Non-pigmented ciliary epithelial cell (primary cell): ENCODE measurements at places on chromosomes 1 and 21.

DNA sequence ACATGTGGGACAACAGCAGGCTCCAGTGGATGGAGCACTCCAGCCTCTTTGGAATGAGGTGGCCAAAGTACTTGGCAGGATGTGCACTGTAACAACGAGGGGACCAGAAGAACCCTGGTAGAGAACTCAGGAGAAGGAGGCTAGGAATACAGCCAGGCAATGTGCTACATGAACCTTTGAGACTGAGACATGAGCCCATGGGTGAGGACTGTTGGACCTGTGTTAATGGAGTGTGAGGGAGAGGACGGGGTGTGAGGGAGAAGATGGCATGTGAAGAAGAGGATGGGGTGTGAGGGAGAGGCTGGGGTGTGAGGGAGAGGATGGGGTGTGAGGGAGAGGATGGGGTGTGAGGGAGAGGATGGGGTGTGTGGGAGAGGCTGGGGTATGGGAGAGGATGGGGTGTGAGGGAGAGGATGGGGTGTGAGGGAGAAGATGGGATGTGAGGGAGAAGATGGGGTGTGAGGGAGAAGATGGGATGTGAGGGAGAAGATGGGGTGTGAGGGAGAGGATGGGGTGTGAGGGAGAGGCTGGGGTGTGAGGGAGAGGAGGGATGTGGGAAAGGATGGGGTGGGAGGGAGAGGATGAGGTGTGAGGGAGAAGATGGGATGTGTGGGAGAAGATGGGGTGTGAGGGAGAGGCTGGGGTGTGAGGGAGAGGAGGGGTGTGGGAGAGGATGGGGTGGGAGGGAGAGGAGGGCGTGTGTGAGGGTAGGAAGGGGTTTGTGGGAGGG, 62.3 kb upstream of the ARTN start:
- no peak for DNase-seq

DNA sequence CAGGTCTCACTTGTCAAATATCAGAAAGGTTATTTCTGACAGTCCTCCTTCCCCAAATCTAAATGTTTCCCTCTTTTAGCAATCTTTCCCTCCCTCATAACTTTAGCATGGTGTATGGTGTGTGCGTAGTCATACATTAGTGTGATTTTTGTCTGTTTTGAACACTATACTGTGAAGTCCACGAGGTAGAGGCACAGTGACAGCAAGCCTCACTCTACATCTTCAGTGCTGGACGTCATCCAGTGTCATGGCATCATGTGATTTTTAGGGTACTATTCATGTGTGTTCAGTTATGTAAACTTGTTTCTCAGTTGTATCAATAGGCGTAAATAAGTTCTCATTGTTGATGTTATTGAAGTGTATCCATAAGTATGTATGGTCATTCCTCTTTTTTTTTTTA, 39.1 kb downstream of the DYRK1A start:
- no peak for DNase-seq

- DNase-seq = no peak
These were observed 15.4 kb upstream of the CD2 start for GRCh38 chr1:116738673-116739370.

DNA sequence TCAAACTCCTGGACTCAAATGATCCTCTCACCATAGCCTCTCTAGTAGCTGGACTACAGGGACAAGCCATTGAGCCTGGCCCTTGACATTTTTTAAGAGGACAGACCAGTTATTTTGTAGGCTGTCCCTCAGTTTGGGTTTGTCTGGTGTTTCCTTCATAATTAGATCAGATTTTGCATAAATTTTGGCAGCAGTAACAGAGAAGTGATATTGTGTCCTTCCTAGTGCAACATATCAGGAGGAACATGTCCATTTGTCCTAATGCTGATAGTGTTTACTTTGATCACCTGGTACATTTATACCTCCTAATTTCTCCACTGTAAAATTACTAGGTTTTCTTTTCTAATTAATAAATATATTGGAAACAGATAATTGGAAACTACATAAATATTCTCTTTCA, 5.9 kb upstream of the NID1 start:
- no peak for DNase-seq

DNA sequence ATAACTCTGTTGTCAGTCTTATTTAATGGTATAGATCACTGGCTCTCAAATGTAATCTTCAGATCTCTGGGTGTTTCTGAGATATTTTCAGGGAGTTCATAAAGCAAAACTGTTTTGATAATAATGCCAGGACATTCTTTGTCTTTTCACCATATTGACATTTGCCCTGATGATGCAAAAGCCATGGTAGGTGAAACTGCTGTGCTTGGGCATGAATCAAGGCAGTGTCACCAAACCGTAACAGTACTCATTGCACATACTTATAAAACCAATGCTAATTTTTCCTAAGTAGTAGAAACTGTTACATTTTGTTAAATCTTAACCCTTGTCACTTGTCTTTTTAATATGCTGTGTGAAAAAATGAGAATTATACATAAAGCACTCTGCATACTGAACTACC, 76.0 kb downstream of the RPS6KC1 start:
- DNase-seq = no peak

DNA sequence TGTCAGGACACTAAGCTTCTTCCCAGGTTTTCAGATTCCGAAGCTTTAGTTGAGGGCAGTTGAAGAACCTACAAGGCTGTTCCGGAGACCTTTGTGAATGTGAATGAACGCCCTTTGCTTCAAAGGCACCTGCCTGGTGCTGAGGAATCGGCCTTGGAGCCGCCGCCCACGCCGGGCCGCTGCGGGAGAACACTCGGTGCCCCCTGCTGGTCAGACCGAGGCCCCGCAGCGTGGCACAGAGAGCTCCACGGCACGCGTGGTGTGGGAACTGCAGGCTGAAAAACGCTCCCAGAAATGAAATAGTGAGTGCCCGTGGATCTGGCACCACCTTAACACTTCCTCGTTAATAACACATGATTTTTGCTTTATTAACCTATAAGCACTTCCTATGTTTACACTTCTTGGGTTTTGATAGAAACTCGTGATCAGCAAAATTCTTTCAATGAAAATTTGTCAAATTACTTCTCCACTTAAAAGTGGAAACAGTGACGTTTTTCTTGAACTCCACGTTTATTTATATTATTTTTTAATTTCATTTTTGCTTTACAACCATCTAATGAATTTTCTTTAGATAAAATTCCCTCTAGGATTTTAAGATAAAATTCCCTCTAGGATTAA, 460.6 kb downstream of the DSCAM start:
- DNase-seq = no peak

DNA sequence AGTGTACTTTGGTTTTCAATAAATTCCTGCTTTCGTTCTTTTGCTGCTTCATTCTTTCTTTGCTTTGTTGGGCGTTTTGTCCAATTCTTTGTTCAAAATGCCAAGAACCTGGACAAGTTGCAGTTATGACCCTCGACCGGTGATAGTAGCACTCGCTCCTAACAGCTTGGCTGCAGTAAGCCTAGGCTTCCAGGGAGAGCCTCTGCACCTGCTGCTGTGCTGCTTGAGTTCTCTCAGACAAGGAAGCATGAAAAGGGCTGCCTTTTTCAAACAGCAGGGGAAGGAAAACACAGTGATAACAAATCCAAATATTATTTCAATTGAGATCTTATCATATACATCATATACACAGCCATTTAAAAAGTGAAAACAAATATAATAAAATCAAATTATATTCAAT, 12.8 kb upstream of the RIPK4 start:
- DNase-seq = no peak

- DNase-seq = no peak
These were observed 8.3 kb downstream of the CFHR2 start for GRCh38 chr1:196951711-196952394.

- DNase-seq = no peak
These were observed 5.2 kb downstream of the KRTAP10-8 start for GRCh38 chr21:44617071-44617501.

GRCh38 chr1:28509705-28510272, 3.9 kb downstream of the RCC1 start:
- DNase-seq = no peak

- DNase-seq = peak; percentile 45
These were observed 61.6 kb downstream of the ZBTB18 start for GRCh38 chr1:244112636-244113035.

DNA sequence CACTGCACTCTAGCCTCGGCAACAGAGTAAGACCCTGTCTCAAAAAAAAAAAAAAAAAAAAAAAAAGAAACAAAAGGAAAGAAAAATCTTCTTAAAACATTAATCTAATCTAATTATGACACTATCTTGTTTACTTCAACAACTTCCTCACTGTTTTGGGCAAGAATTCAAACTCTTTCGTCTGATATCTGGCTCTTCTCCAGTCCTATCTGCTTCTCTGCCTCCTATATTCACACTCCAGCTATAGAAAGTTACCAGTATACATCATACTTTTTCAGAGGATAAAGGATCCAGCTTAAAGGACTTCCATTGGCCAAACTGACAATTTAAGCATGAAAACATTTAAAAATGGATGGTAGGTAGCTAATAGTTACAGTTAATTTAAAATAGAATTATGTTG, 47.3 kb downstream of the EIF2B3 start:
- no peak for DNase-seq

- no peak for DNase-seq
These were observed 38.3 kb downstream of the UBASH3A start for GRCh38 chr21:42441963-42442362.

GRCh38 chr1:216688127-216688657, 35.0 kb downstream of the ESRRG start:
- no peak for DNase-seq

DNA sequence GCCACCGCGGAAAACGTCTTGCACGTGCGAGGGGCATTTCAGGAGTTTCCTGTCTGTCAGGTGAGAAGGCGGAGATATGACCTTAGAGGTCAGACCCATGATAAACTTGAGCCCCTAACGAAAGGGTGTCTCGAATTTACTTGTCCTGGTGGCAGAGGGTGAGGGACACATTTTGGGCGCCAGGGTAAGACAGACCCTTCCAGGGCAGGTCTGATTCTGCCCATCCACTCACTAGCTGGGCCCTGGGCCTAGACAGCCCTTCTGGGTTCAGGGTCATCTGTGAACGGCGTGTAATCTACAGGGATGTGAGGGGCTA, 395 bp upstream of the CSRP1 start:
- DNase-seq = no peak
